ENCODE measurements at places on chromosomes 2 and 18.

DNA sequence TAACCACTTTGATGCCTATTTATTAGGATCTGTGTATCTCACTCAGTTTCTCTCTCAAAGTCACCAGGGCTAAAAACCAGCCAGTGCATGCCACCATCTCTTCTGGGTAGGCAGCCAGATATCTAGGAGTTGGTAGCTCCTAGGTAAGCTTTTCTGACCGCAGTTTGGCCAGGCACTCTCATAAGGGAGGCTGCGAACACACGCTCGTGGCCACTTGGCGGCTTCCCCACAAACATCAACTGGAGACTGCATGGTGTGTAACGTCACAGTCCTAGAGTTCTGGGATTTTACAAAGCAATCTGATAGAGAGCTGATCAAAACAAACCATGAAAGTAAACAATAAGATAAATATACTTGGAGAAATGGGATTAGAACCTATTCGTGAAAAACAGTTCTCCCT lies 424.3 kb upstream of the ACVR2A start:
- DNase-seq: no peak

DNA sequence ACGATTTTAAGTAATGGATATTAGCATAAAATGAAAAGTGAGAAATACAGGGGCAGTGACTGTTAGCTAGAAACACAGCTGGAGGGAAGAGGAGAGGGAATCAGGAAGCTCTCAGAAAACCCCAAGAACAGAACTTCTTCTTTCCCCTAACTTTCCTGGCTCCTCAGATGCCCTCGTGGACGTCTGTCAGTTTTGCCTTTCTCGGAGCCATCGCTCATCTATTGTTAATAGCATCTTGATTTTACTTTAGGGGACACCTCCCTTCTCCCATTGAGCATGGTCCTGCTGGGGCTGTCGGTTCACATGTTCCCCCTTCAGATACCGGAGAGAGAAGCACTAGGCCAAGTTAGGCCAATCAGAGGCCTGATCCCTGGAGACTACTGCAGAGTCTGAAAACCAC lies 2.3 kb upstream of the PLEK start:
- no peak for DNase-seq

GRCh38 chr2:129806990-129807389 lies 172.5 kb upstream of the RAB6C start:
- DNase-seq: no peak

- no peak for DNase-seq
These were observed 306.2 kb downstream of the ALK start for GRCh38 chr2:29615183-29615582.

DNA sequence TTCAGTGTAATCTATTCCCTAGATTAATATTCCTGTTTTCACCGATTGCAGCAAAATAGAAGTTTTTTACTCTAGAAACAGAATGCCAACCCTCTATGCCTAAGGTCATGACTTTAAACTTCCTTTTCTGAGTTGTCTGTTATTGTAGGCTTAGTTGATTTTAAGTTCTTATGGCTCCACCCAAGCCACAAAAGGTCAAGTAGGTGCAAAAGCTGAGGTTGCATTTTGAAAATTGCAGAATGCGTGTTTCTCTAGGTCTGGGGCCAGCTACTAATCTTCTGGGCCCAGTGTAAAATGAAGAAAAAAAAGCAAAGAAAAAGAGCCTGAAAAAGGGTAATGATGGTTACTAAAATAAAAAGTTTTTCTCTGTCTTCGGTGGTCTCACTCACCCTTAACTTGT lies 635.7 kb upstream of the FAM98A start:
- DNase-seq: no peak
